Epithelial cell of proximal tubule (primary cell): ENCODE measurements at places on chromosomes 12 and 14. TPM values are rescaled to one million over a fixed set of nuclear protein-coding genes. Genes with fewer than 3 reads are reported as not detected.

DNA sequence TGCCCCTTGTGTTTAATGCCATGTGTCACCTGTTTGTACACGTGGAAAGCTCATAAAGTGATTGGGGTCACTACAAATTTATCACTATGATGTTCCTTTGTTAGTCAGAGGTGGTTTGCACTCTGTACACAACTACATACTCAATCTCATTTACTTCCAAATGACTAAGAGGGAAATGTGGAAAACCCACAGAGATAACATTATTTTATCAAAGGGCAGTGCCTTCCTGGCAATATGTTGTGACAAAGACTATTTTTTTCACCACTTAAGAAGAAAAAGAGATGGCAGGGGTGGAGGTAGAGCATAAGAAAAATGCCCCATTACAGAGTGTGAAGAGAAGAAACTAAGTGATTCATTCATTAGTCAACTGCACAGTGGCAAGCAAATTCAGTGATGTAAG is 1064.1 kb upstream of the FLRT2 start:
- DNase-seq = no peak

Gene RPGRIP1
- total RNA-seq = 0.07 TPM in 1 of 2 replicates, not detected in the other

DNA sequence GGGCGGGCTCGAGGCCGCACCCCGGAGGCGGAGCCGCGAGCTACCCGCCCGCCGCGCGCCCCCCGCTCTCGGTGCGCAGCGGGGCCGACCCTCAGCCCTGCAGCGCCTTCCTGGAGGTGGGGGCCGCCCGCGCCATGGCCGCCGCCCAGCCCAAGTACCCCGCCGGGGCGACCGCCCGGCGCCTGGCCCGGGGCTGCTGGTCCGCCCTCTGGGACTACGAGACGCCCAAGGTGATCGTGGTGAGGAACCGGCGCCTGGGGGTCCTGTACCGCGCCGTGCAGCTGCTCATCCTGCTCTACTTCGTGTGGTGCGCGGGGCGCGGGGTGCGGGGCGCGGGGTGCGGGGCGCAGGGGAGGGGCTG is at the start of gene P2RX2:
P2RX2 (plus strand) TSS at position 94 of the 361 bp plus-strand sequence; CDS start at position 135, 41 bp downstream.
- no peak for DNase-seq

DNA sequence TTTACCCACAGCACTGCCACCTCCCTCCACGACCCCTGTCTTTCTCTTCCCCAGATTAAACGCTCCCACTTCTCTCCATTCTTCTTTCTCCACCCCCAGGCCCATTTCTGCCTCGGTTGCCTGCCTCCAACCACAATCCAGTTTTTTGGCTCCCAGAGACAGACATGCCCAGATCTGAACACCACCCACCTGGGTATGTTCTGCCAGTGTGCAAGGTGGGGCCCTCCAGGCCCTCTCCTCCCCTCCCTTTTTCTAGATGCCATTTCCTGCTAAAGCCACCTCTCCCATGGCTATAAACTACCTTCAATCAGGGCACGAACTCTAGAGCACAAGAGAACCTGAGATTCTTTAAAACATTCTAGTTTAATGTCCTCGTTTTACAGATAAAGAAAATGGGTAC is 63.3 kb downstream of the IRF2BPL start:
- no peak for DNase-seq
